ENCODE measurements at places on chromosomes 16 and 17.
A peak's percentile ranks its signal among the peaks of the same experiment; 100 is the strongest.

- DNase-seq: no peak
Observed at GRCh38 chr16:27070776-27071175, 4.0 kb downstream of the C16orf82 start.

DNA sequence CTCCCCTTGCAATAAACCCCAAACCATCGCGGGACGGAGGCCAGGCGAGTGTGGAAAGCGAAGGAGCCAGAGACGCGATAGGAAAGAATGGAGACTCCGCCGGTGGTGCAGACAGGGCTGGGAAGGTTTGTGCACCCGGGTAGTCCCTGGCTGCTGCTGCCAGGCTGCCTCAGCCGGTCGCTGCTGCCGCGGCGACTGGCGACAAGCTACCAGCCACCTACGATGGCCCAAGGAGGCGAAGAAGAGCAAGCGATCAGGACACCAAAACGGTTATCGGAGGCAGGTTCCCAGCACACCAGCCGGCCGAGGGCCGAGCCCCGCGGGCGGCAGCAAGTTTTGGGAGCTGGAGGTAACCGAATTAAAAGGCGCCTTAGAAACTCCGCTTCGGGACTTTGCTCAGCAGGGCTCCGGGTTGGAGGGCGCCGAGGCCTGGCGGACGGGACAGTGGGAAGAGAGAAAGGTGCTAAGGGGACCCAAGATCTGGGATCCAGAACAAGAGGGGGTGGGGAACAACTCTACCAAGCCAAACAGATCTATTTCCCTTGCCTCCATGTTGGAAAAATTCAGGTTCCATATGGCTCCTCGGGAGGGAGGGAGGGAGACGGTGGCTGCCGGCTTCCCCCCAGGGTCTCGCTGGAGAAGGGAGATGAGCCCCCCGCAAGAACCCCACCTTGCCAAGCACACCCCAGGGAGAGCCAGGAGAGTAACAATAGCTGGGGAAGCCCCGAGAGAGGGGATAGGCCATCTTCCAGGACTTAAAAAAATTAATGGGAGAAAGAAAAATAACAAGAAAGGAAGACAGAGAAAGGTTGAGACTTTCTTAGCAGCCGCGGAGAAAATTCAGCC lies 9.7 kb upstream of the HOXB2 start:
- no peak for DNase-seq

- DNase-seq: peak; percentile 87
Observed at GRCh38 chr17:7213895-7214299, 5.7 kb downstream of the DLG4 start.

- DNase-seq: no peak
Observed at GRCh38 chr17:18382441-18383078, 5.0 kb downstream of the EVPLL start.

- DNase-seq: peak; percentile 32
Observed at GRCh38 chr17:41547921-41548843, 20.1 kb upstream of the KRT19 start.

DNA sequence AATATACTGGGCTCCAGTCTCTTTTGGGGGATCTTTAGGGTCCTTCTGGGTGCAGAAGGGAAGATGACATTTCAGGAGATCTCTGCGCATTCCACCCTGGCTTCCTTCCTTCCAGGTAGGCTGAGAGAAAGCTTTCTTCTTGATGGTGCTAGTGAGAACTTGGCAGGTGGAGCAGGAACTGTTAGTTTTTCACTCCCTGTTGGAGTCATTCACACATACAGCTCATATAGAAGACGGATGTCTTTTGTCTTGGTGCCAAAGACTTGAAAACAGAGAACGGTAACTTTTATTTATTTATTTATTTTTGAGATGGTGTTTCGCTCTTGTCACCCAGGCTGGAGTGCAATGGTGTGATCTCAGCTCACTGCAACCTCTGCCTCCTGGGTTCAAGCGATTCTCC lies 43.9 kb downstream of the PITPNC1 start:
- no peak for DNase-seq

- no peak for DNase-seq
Observed at GRCh38 chr17:78142119-78142861, 3.9 kb upstream of the C17orf99 start.

GRCh38 chr16:50282010-50282538 lies 15.7 kb downstream of the ADCY7 start:
- DNase-seq: peak; percentile 67

- DNase-seq: peak; percentile 37
Observed at GRCh38 chr17:32909787-32910369, 18.1 kb upstream of the TMEM98 start.

Data from CD4-positive, alpha-beta T cell treated with Interleukin-15 for 4 hours (primary cell).